ENCODE measurements at places on chromosomes 3 and 15. TPM values are rescaled to one million over a fixed set of nuclear protein-coding genes. Genes with fewer than 3 reads are reported as not detected.

GRCh38 chr3:69999140-70000027, at the start of gene SAMMSON:
Gene SAMMSON, plus strand, starts transcription at chr3:69999733.
- no peak for DNase-seq

SLC22A14 gene
- 0.46 TPM for total RNA-seq

- DNase-seq, result no peak
Measured at GRCh38 chr3:69742391-69742790, 3.1 kb downstream of the MITF start.

DNA sequence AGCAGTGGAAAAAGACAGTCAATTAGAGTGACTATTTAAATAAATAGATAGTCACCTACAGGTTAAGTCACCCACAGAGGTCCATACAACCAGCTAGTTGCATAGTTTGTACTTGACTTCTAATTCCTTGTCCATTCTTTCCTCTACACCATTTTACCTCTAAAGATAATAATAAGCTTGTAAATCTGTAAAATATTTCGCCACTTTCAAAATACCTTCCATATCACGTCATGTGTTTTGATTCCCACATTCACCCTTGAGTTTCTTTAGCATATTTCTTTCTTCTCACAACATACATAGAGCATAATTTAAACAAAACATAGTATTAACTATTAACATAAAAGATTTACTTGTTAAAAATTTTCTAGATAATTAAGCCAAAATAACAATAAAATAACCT, 689.6 kb downstream of the MECOM start:
- DNase-seq, result no peak

GRCh38 chr3:12695916-12696315, 32.0 kb upstream of the RAF1 start:
- DNase-seq, result no peak

- DNase-seq, result peak; percentile 61
Measured at GRCh38 chr3:143307613-143308183, 188.1 kb downstream of the CHST2 start.

DNA sequence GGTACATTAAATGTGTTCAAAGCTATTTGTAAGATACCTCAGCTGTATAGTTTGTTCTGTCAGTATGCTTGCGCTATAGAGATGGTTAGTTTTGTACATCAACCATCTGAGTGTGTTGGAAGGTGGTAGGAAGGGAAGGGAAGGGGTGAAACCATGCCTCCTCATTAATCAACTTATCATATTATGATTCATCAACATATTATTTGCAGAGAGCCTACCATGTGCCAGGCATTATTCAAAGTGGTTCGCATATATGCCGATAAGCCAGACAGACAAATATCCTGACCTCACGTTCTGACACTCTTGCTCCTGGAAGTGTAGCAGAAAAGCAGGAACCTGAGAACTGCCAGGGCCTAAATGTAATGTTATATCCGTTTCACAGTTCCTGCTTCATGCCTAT, 248.1 kb upstream of the NR2E3 start:
- no peak for DNase-seq

DNA sequence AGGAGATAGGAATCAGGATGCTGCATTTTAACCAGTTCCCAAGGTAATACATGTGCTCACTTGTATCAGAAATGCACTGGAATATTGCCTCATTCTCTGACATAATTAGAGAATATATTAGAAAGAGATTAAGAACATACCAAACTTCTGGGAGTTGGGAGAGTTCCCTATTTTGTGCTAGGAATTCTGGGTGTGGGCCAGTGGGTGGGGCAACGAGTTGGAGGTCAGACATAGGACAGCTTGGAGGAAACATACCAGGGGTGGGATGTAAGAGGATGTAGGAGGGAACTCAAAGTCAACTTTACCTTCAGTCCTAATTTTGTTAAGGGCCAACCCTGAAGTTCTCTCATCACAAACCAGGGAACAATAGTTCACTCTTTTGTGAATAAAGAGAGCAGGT, 83.6 kb downstream of the SLC7A14 start:
- no peak for DNase-seq

DET1 gene
- 7.4 TPM for total RNA-seq

GRCh38 chr3:117126946-117127546, 417.5 kb downstream of the TUSC7 start:
- DNase-seq, result no peak

DNA sequence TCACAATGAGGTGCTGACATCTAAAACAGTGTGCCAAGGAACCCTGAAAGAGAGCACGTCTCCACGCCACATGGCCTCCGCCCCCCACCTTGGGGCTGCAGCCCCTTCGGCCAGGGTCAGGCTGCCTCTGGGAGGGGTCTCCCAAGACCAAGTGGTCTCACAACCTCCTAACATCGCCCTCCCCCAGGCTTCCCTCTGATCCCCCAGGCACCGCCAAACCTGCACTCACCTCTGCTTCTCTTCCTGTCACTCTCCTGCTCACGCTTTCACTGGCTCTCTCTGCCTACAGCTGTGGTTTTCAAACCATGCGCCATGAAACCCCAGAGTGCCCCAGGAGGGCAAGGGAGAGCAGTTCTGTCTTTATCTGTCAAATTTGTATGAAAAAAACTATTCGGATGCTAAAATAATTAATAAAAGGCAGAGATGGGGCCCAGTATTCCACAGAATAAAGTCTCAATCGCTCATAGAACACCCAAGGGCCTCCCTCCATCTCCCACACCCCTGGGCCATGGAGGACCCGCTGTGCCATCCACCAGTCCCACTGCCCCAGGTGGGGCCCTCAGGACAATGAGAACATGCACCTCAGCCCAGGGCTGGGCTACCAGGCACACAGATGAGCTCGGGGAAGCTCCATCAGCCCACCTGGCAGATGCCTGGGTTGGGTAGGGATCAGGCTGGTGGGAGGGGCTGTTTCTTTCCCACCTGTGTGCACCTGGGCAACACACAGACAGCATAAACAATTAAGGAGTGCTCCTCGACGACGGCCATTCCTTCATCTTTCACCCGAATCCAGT, 21.5 kb downstream of the CYFIP1 start:
- DNase-seq, result no peak

DNA sequence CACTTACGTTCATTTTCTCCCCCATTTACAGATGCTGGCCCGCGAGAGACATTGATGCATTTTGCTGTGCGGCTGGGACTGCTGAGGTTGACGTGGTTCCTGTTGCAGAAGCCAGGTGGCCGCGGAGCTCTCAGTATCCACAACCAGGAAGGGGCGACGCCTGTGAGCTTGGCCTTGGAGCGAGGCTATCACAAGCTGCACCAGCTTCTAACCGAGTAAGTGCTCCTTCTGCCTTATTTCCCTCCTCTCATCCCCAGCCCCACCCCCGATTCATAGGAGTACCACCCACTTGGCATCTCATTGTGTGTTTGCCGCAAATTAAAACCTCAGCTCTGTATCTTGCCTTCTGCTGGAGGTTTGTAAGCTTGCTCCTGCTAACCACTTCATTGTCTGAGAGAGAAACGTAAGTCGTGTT, 163.3 kb downstream of the AKAP13 start:
- DNase-seq, result peak; percentile 81

- no peak for DNase-seq
Measured at GRCh38 chr3:114877378-114878113, 269.5 kb downstream of the ZBTB20 start.

GOLGA8T gene
- total RNA-seq, result 0.66 TPM

ROBO1 gene
- 9.6 TPM for total RNA-seq

GRCh38 chr3:122642935-122643334, 37.7 kb upstream of the PARP14 start:
- no peak for DNase-seq

DNA sequence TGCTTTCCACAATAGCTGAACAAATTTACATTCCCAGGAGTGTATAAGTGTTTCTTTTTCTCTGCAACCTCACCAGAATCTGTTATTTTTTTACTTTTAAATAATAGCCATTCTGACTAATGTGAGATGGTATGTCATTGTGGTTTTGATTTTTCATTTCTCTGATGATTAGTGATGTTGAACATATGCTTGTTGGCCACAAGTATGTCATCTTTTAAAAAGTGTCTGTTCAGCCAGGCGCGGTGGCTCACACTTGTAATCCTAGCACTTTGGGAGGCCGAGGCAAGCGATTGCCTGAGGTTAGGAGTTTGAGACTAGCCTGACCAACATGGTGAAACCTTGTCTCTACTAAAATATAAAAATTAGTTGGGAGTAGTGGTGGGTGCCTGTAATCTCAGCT, 619.3 kb downstream of the SI start:
- no peak for DNase-seq

RPS27L gene
- 179 TPM for total RNA-seq

GRCh38 chr3:58023531-58023930, 15.3 kb downstream of the FLNB start:
- DNase-seq, result no peak

SAXO2 gene
- total RNA-seq, result 12.3 TPM

GRCh38 chr3:197590313-197590962, 34.7 kb upstream of the BDH1 start:
- peak; percentile 70 for DNase-seq

DNA sequence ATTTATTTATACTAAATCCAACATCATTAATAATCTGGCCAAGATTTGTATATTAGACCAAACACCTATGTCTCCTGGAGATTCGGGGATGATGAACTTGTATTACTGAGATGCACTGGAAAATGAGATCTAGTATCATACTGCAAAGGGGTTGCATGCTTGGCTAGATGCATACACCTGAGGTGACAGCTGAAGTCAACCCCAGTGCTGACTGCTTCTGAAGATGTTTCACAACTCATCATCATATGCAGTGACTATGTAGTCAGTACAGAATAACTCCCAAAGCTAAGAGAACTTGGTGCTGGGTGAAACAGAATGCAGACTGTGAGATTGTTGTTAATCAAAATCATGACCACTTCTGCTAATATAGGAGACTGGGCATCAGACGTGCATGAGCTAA, 1114.2 kb downstream of the NSUN3 start:
- no peak for DNase-seq

MST1R gene
- 131 TPM for total RNA-seq

- no peak for DNase-seq
Measured at GRCh38 chr3:23159929-23160328, 43.2 kb upstream of the UBE2E2 start.

ALPK3 gene
- total RNA-seq, result 7.6 TPM

- DNase-seq, result no peak
Measured at GRCh38 chr3:186286114-186286513, 75.9 kb downstream of the DGKG start.

GOLGA6L22 gene
- 0.06 TPM for total RNA-seq

DNA sequence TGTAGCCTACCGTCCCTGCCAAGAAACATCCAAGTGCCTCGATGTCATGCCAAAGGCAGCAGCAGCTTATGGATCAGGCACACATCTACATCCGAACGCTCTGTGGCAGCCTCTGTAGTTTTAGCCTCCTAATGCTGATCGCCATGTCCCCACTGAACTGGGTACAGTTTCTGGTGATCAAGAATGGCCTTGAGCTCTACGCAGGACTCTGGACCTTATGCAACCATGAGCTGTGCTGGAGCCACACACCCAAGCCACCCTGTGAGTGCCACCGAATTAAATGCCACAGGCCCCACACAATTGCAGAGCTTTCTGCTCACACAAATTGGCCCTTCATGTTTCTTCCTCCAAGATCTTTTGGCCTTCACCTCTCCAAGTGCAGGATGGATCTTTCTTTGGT, 543 bp downstream of the TMEM202 start:
- DNase-seq, result no peak

SHQ1 gene
- total RNA-seq, result 18.8 TPM

- no peak for DNase-seq
Measured at GRCh38 chr3:138406606-138407005, 27.8 kb upstream of the ESYT3 start.

- DNase-seq, result no peak
Measured at GRCh38 chr15:32683906-32684584, 33.8 kb upstream of the GREM1 start.

- DNase-seq, result peak; percentile 60
Measured at GRCh38 chr3:75101329-75102147, 487.1 kb upstream of the CNTN3 start.

GRCh38 chr15:36814708-36815107, 235.3 kb downstream of the CDIN1 start:
- no peak for DNase-seq

FES gene
- total RNA-seq, result 26.2 TPM

GRCh38 chr3:172339892-172340291, 108.4 kb downstream of the GHSR start:
- DNase-seq, result no peak

AMOTL2 gene
- total RNA-seq, result 129 TPM

CDV3 gene
- total RNA-seq, result 108 TPM

SLC9C1 gene
- 0.46 TPM for total RNA-seq

DNA sequence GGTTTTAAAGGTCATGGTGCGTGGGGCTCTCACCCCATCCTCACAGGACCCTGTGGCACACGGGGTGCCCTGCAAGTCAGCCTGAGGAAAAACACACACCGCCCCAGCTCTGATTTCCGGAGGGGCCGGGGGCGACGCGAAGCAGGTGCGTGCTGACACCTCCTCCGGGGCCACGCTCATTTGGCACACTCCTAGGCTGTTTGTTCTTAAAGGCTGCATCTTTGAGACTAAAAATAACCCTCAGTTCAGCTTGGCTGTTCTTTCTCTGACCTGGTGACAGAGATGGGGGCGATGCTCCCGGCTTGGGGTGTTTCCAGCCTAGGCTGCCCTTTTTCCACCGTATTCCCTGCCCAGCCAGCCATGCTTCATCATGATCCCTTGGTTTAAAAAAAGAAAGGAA, 141.5 kb upstream of the TPM1 start:
- DNase-seq, result no peak

CHL1 gene
- total RNA-seq, result 17.9 TPM

DNA sequence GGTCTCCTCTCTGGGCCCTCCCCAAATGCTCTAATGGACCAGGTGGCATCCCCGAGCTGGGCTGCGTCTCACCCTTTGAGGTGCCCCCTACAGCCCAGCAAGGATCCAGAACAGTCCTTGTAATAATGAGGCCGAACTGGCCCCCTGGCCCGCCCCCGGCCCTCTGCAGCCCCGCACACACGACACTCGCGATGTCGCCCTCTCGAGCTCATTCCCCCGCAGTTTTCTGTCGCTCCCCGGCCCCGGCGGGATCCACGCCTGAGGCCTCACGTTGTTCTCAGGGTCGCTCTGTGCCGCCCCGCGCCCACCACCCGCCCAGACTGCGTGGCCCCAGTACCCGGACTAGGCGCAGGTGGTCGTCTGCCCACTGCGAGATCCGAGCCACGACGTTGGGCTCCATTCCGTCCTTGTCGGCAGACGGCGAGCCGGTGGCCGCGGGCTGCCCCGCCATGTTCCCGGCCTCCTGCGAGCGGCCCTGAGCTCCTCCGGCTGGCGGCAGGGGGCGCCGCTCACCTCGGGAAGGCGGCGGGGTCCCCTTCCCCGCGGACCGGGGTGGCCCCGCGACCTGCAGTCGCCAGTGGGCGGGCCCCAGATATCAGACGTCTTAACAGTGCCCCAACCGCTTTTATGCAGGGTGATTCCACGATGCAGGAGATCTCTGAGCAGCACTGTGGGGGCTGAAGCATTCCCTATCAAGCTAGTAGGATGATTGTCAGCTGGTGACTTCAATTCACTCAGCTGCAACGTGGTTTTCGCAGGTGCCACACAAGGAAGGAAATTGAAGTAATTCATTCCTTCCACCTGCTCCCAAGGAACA, at the start of gene C3orf33:
C3orf33 (minus strand) TSS at position 477 of the 817 bp plus-strand sequence; CDS start at position 451, 26 bp downstream.
- peak; percentile 58 for DNase-seq

All from mucosa of gallbladder (tissue), 1 donor.